ENCODE measurements at places on chromosomes 3 and 15.

- no peak for DNase-seq
Measured at GRCh38 chr3:49199239-49199899, 28.0 kb downstream of the KLHDC8B start.

GRCh38 chr3:66538390-66538789, 37.6 kb upstream of the LRIG1 start:
- no peak for DNase-seq

GRCh38 chr15:63901912-63902670, 68.3 kb upstream of the HERC1 start:
- no peak for DNase-seq

DNA sequence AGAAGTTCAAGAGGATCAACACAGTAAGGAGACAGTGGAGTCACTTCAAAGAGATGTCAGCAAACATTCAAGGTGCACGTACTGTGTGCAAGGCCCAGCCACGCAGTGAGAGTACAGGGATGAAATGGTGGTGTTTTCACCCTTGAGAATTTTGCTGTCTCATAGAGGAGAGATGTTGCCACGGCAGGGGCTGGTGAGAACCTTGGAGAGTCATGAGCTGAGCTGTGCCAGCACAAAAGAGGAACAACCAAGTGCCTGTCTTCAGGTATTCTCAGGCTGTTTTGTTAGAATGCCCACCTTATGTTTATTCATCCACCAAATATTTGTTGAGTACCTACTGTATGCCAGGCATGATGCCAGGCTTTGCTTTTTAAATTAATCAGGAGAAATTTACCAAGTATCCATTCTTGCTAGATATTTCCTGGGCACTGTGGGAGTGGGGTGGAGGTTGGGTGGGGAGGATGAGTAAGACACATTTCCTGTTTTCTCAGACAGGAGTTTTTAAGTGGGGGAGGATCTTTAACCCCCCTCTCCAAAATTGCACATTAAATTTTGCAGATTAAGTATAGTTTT, 72.6 kb downstream of the SLC6A11 start:
- DNase-seq, result no peak

GRCh38 chr3:56916716-56917360, 115.1 kb upstream of the ARHGEF3 start:
- DNase-seq, result no peak

GRCh38 chr3:24678421-24678865, 183.8 kb upstream of the THRB start:
- DNase-seq, result no peak

DNA sequence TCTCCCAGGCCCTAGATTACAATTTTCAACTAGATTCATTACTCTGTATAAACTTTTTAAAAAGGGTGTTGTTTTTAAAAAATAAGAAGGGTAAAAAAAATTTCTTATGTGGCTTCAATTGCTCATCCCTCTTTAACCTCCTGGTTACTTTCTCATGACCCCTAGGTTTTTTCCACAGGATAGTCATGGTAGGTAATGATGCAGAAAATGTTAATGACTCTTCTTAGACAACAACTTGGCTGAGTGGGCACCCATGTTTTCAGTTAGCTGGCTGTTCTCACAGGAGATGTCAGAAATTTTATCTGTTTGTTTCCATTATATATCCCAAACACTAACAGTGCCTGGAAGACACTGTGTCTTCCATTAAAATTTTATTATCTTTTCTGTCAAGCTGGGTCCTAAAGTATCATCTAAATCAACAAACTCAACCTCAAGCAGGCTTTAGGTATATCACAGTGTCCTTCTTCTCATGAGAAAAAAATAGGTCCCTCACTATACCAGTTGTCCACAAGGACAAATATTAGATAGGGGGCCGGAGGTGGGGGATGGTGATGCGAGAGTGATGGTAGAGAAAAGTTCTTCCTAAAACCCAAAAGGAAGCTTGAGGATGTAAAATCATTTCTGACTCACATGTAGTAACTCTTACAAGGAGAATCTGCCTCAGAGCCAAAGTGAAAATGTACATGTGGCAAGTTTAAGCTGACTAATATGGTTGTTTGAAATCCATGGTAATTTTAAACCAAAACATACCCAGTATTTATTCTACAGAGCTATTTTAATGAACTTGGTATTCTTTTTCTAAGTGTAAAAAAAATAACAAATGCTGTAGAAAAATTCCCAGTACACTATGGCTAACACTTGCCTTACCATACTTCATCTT, 43.3 kb downstream of the PLOD2 start:
- no peak for DNase-seq

DNA sequence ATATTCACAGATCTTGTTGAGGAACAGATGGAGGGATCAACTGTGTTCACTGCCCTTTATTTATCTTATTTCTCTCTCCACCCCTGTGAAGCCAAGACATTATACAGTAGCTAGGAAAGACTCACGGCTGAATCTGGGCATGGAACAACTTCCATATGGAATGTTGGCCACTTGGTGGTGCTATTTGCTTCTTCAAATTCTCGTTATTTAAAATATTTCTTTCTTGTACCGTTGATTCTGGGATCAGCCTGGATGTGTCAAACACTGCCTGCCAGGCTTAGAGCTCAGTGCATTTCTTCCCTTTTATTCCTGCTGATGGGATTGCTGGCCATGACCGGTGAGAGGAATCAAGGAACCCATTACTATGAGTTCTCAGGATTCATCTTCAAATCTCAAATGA, 17.5 kb upstream of the GASK1A start:
- peak; percentile 52 for DNase-seq

- peak; percentile 28 for DNase-seq
Measured at GRCh38 chr15:99486371-99487336, 79.1 kb upstream of the MEF2A start.

GRCh38 chr3:71045917-71046282, 537.6 kb downstream of the FOXP1 start:
- DNase-seq, result no peak

- no peak for DNase-seq
Measured at GRCh38 chr3:12334786-12335185, 45.9 kb downstream of the PPARG start.
